ENCODE measurements at places on chromosomes 12 and 14. TPM values are rescaled to one million over a fixed set of nuclear protein-coding genes. Genes with fewer than 3 reads are reported as not detected.

Gene SLC22A17
- 27.3 TPM for total RNA-seq

Gene PAH
- total RNA-seq, result not detected

Gene WNT1
- total RNA-seq, result not detected

Gene A2ML1
- total RNA-seq, result under 0.01 TPM

Gene SCARB1
- 16.2 TPM for total RNA-seq

Gene KRT72
- total RNA-seq, result not detected

Gene GNB3
- 5.8 TPM for total RNA-seq

Gene GPR137C
- 0.12 TPM for total RNA-seq

Gene CCDC175
- total RNA-seq, result not detected

Gene EPS8
- 47.2 TPM for total RNA-seq

Gene GALNT9
- not detected for total RNA-seq

Gene DIO3
- total RNA-seq, result 0.16 TPM

Gene PTPRO
- 0.24 TPM for total RNA-seq

Gene SLC6A12
- total RNA-seq, result not detected

Gene RBP5
- not detected for total RNA-seq

Gene HOXC9
- total RNA-seq, result not detected

Gene MRPL51
- 46.0 TPM for total RNA-seq

Gene PRB2
- total RNA-seq, result not detected

Gene P2RX2
- not detected for total RNA-seq

Data from hair follicle dermal papilla cell (primary cell).